ENCODE measurements at places on chromosomes 5 and 9.

DNA sequence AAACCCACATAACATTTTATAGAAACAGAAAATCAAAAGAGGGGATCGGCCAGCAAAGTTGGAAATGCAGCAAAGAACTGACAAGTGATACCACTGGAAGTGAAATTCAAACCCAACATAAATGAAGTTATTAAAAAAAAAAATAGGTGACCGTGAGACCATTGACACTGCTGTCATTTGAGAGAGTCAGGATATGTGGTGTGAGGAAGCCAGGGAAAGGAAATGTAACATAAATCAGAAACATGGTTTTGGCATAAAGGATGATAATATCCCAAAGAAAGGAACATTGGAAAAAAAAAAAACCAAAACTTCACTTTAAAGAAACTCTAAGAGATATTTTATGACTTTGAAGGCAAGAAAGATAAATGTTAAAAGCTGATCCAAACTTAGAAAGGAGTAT is 312.4 kb upstream of the PIK3R1 start:
- no peak overlapping the region for H3K27ac ChIP-seq
- no peaks in the 10 kb centered on the region for H3K4me1 ChIP-seq
- no peaks in the 10 kb centered on the region for H3K27me3 ChIP-seq
- DNase-seq: no peak

DNA sequence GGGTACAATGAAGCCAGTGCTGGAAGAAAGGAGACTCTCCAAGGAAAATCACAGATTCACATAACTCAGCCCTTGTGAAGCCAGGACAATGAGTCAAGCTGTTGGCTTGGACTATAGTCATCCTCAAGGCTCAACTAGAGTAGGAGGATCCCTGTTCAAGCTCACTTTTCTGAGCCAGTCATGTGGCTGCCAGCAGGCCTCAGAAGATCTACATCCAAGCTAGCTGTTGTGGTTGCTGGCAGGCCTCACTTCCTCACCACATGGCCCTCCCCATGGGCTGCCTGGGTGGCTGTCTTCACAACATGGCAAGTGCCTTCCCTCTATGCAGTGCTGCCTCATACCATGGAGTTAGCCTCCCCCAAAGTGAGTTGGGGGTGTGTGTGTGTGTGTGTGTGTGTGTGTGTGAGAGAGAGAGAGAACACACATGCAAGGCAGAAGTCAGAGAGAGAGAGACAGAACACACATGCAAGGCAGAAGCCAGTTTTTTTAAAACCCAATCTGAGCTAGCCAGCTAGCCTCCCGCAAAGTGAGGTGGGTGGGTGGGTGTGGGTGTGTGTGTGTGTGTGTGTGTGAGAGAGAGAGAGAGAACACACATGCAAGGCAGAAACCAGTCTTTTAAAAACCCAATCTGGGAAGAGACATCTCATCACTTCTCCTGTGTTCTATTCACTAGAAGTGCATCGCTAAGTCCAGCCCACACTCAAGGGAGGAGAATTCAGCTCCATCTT is 17.1 kb downstream of the SCAI start:
- H3K27me3 ChIP-seq: no peaks in the 10 kb centered on the region
- H3K4me3 ChIP-seq: no peak overlapping the region
- DNase-seq: peak; percentile 75
- peaks cover 27% of the 10 kb centered on the region for H3K4me1 ChIP-seq

- H3K27ac ChIP-seq: peak overlapping the region; percentile 82
- peaks cover 7% of the 10 kb centered on the region for H3K36me3 ChIP-seq
- peak; percentile 65 for DNase-seq
- peaks cover 10% of the 10 kb centered on the region for H3K4me1 ChIP-seq
These were observed 110.3 kb upstream of the PTCH1 start for GRCh38 chr9:95626885-95627558.

DNA sequence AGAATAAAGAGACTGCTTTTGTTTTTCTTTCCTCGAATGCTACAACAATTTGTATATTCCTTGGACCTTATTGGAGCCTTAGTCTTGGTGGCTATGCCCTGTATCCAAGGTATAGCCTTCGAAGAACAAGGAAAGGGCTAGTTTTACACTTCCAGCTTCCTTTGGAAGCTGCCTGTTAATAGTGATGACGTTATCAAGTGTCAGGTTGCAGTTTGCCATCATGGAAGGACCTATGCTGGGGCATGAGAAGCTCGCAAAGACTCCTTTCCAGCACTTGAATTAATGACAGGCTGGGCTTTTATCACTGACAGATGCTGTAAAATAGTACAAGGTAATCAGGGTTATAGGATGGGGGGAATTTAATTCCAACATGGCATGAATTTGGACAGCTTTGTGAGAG is 157.9 kb downstream of the KDM4C start:
- no peak overlapping the region for H3K4me3 ChIP-seq
- H3K4me1 ChIP-seq: peaks cover 25% of the 10 kb centered on the region
- no peak for DNase-seq
- no peak overlapping the region for H3K27ac ChIP-seq

GRCh38 chr5:51806677-51807076 is 423.4 kb downstream of the ISL1 start:
- no peaks in the 10 kb centered on the region for H3K36me3 ChIP-seq
- H3K27ac ChIP-seq: no peak overlapping the region
- H3K27me3 ChIP-seq: no peaks in the 10 kb centered on the region
- no peaks in the 10 kb centered on the region for H3K4me1 ChIP-seq

- peaks cover 17% of the 10 kb centered on the region for H3K27me3 ChIP-seq
- peak overlapping the region; percentile 60 for H3K27ac ChIP-seq
- DNase-seq: no peak
- H3K36me3 ChIP-seq: peaks cover 23% of the 10 kb centered on the region
- peak overlapping the region; percentile 85 for H3K4me3 ChIP-seq
These were observed 4.1 kb downstream of the PTCH1 start for GRCh38 chr9:95512709-95513095.

GRCh38 chr5:775961-776861 is 8.3 kb downstream of the ZDHHC11B start:
- no peaks in the 10 kb centered on the region for H3K4me1 ChIP-seq
- DNase-seq: no peak
- no peaks in the 10 kb centered on the region for H3K36me3 ChIP-seq
- no peak overlapping the region for H3K4me3 ChIP-seq
- H3K27me3 ChIP-seq: no peaks in the 10 kb centered on the region

DNA sequence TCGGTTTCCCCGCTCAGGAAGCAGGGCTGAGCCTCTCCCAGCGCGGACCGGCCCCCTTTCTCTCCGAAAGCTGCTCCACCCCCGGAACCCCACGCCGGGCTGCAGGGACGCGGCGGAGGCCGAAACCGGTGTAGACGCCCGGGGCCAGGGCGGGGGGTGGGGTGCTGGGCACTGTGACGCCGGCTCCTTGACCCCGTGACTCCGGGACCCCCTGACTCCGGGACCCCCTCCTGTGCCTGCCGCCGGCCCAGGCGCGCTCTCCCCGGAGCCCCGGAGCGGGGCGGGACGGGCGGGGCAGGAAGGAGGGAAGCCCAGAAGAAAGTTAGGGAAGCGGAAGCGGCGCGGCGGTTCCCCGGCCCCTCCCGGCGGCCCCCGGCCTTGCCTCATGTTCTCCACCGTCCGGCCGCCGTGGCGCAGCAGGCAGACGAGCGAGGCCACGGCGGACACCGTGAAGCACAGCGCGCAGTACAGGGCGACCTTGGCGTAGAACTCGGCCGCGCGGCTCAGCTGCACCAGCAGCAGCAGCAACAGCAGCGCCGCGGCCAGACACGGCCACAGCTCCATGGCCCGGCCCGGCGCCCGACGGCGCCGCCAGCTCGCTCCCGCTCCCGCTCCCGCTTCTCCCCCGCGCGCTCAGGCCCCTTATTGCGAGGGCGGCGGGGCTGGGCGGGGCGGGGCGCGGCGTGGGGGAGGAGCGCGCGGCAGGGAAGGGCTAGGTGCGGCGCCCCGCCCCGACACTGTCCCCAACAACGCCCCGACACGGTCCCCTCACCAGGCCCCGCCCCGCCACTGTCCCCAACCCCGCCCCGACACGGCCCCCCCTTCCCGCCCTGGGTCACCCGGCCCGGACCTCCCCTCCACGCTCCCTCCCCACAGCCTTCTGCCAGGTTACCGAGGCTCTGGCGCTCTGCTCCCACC is at the start of gene AGPAT2:
TSS of gene AGPAT2 (minus strand) at position 664 of the 918 bp plus-strand sequence. CDS start at position 564, 100 bp downstream.
- no peaks in the 10 kb centered on the region for H3K36me3 ChIP-seq
- H3K4me3 ChIP-seq: peak within 1 kb of the TSS; percentile 82
- peaks cover 9% of the 10 kb centered on the region for H3K4me1 ChIP-seq
- no peak within 1 kb of the TSS for H3K27ac ChIP-seq
- no peaks in the 10 kb centered on the region for H3K27me3 ChIP-seq

- peak; percentile 61 for DNase-seq
- H3K27me3 ChIP-seq: no peaks in the 10 kb centered on the region
- peaks cover 15% of the 10 kb centered on the region for H3K36me3 ChIP-seq
- H3K27ac ChIP-seq: peak overlapping the region; percentile 88
These were observed 1.3 kb downstream of the HMGXB3 start for GRCh38 chr5:150001660-150002486.

GRCh38 chr9:114681594-114682332 is at the start of gene TEX48:
TSS of gene TEX48 (minus strand) at chr9:114682192. CDS start at chr9:114671723, 10,469 bp downstream.
- H3K4me1 ChIP-seq: peaks cover 57% of the 10 kb centered on the region
- peak within 1 kb of the TSS; percentile 88 for H3K27ac ChIP-seq
- H3K36me3 ChIP-seq: peaks cover 19% of the 10 kb centered on the region
- peak; percentile 78 for DNase-seq
- H3K4me3 ChIP-seq: peak within 1 kb of the TSS; percentile 15
- peaks cover 11% of the 10 kb centered on the region for H3K27me3 ChIP-seq

- H3K27ac ChIP-seq: no peak overlapping the region
- no peak overlapping the region for H3K4me3 ChIP-seq
- no peaks in the 10 kb centered on the region for H3K4me1 ChIP-seq
- H3K36me3 ChIP-seq: no peaks in the 10 kb centered on the region
These were observed 153.7 kb upstream of the EGFLAM start for GRCh38 chr5:38104497-38105230.

DNA sequence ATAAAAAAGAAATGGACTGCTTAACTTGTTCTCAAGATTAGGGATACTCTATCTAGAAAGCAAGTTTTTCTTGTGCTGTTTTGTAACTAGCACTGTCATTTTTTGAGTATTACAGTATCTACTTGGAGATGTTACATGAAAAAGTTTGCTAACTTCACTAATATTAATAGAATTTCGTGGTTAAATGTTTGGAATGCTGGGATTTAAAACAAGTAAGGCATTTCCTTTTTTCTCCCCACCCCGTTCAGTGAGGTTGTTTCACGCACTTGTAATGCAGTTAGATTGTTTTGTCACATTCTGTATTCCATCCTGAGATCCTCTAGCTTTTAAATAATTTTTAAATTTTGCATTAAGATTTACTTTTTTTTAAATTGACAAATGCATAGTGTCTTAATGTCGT is 20.0 kb upstream of the TEK start:
- no peaks in the 10 kb centered on the region for H3K36me3 ChIP-seq
- no peak overlapping the region for H3K4me3 ChIP-seq
- DNase-seq: no peak
- peaks cover 10% of the 10 kb centered on the region for H3K27me3 ChIP-seq
- H3K4me1 ChIP-seq: peaks cover 4% of the 10 kb centered on the region

- DNase-seq: no peak
- no peaks in the 10 kb centered on the region for H3K36me3 ChIP-seq
- no peaks in the 10 kb centered on the region for H3K27me3 ChIP-seq
- no peak overlapping the region for H3K4me3 ChIP-seq
- peaks cover 4% of the 10 kb centered on the region for H3K4me1 ChIP-seq
- no peak overlapping the region for H3K27ac ChIP-seq
These were observed 50.9 kb downstream of the MEGF9 start for GRCh38 chr9:120663380-120663779.

DNA sequence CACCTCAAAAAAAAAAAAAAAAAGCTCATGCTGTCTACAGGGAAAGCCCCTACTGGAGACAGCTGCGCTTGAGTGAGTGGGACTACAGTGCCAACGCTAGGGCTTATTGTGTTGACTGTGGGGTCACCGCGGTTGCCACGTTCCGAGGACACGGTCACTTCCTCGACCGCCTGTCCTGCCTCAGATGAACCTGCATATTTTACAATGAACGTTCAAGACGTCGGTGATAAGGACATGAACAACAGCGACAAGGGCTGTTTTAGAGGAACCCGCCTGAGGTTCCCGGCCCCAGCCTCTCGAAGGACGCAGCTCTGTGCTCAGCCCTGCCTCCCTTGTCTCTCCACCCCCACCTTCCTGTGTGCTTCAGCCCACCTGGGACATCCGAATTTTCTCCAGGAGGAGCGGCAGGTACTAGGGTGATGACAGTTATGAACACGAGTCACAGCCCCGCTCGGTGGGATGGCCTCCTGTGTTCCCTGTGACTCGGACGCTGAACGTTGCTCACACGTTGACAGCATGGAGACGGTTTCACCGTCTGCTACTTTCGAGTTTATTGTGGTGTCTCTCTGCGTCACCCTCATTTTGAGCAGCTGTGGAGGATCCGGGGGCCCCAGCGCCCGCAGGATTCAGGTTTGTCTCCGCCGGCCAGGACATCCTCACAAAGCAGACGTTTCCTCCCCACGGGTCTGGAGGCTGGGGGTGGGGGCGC is 11.3 kb upstream of the DIPK1B start:
- H3K4me1 ChIP-seq: peaks cover 20% of the 10 kb centered on the region
- DNase-seq: peak; percentile 81
- peak overlapping the region; percentile 90 for H3K27ac ChIP-seq
- H3K4me3 ChIP-seq: peak overlapping the region; percentile 77
- no peaks in the 10 kb centered on the region for H3K36me3 ChIP-seq

DNA sequence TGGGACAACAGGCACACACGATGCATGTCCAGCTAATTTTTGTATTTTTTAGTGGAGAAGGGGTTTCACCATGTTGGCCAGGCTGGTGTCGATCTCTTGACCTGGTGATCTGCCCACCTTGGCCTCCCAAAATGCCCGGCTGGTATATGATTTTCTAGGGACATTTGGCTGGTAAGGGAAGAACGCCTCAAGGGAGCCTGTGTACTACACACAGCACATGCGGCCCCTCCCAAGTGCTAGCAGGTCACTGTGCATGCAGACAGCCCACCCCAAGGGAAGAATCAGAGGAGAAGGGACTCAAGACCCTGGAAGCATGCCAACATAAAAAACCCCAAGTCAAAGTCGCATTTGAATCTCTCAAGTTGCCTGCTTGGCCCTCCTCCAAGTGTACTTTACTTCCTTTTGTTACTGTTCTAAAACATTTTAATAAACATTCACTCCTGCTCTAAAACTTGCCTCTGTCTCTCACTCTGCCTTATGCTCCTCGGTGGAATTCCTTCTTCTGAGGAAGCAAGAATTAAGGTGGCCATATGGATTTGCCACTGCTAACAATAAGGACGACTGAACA is 24.3 kb upstream of the OTULINL start:
- DNase-seq: no peak
- H3K4me3 ChIP-seq: no peak overlapping the region
- H3K27me3 ChIP-seq: no peaks in the 10 kb centered on the region

- peaks cover 3% of the 10 kb centered on the region for H3K36me3 ChIP-seq
- no peak overlapping the region for H3K27ac ChIP-seq
- no peak for DNase-seq
- peaks cover 8% of the 10 kb centered on the region for H3K4me1 ChIP-seq
- H3K4me3 ChIP-seq: no peak overlapping the region
These were observed 21.0 kb downstream of the ATOX1 start for GRCh38 chr5:151737431-151737830.

DNA sequence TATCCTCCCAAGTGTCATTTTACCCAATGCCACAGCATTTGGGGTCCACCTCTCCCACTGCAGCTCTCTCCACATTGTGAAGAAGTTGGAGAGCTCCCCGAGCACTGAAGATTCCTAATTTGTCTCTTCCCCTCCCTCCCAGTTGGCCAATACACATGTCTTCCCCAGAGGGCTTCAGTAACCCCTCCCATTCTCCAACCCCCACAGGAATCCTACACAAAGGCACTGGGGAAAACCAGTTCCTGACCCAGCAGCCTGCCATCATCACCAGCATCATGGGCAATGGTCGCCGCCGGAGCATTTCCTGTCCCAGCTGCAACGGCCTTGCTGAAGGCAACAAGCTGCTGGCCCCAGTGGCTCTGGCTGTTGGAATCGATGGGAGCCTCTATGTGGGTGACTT is 87.3 kb upstream of the WWC1 start:
- no peaks in the 10 kb centered on the region for H3K4me1 ChIP-seq
- no peak for DNase-seq
- H3K36me3 ChIP-seq: no peaks in the 10 kb centered on the region
- no peak overlapping the region for H3K4me3 ChIP-seq
- H3K27me3 ChIP-seq: no peaks in the 10 kb centered on the region
